ENCODE measurements at places on chromosomes 16 and 17.

GRCh38 chr17:4944163-4944553 lies 4.1 kb downstream of the RNF167 start:
- no peak overlapping the region for H3K27ac ChIP-seq
- H3K36me3 ChIP-seq: peaks cover 40% of the 10 kb centered on the region
- H3K4me1 ChIP-seq: peaks cover 3% of the 10 kb centered on the region
- DNase-seq: no peak
- H3K27me3 ChIP-seq: no peaks in the 10 kb centered on the region

- DNase-seq: no peak
- no peak overlapping the region for H3K27ac ChIP-seq
- no peaks in the 10 kb centered on the region for H3K27me3 ChIP-seq
- no peaks in the 10 kb centered on the region for H3K36me3 ChIP-seq
- no peaks in the 10 kb centered on the region for H3K4me1 ChIP-seq
These were observed 72.4 kb downstream of the PGS1 start for GRCh38 chr17:78450696-78451345.

DNA sequence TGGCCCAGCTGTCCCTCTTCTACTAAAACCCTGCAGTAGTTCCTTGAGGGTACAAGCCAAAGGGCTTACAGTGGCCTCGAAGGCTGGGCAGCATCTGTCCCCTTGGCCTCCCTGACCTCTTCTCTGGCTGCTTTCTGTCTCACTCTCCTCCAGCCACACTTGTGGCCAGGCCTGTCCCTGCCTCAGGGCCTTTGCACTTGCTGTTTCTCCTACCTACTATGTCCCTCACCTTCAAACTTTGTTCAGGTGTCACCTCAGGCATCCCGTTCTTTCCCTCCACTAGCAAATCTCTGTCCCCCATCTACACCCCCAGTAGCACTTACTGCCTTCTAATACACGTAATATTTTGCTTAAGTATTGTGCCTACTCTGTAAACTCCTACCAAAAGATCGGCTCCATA lies 6.0 kb downstream of the ABCC1 start:
- H3K27me3 ChIP-seq: no peaks in the 10 kb centered on the region
- no peak overlapping the region for H3K27ac ChIP-seq
- no peaks in the 10 kb centered on the region for H3K36me3 ChIP-seq
- no peak for DNase-seq

- no peaks in the 10 kb centered on the region for H3K27me3 ChIP-seq
- peaks cover 7% of the 10 kb centered on the region for H3K36me3 ChIP-seq
- no peak for DNase-seq
- no peak overlapping the region for H3K27ac ChIP-seq
- H3K4me3 ChIP-seq: no peak overlapping the region
- H3K4me1 ChIP-seq: no peaks in the 10 kb centered on the region
These were observed 8.8 kb downstream of the CNTNAP1 start for GRCh38 chr17:42691021-42691545.

GRCh38 chr17:82815354-82815753 lies 24.5 kb downstream of the ZNF750 start:
- H3K4me1 ChIP-seq: no peaks in the 10 kb centered on the region
- no peaks in the 10 kb centered on the region for H3K27me3 ChIP-seq
- H3K4me3 ChIP-seq: no peak overlapping the region
- H3K36me3 ChIP-seq: peaks cover 38% of the 10 kb centered on the region

DNA sequence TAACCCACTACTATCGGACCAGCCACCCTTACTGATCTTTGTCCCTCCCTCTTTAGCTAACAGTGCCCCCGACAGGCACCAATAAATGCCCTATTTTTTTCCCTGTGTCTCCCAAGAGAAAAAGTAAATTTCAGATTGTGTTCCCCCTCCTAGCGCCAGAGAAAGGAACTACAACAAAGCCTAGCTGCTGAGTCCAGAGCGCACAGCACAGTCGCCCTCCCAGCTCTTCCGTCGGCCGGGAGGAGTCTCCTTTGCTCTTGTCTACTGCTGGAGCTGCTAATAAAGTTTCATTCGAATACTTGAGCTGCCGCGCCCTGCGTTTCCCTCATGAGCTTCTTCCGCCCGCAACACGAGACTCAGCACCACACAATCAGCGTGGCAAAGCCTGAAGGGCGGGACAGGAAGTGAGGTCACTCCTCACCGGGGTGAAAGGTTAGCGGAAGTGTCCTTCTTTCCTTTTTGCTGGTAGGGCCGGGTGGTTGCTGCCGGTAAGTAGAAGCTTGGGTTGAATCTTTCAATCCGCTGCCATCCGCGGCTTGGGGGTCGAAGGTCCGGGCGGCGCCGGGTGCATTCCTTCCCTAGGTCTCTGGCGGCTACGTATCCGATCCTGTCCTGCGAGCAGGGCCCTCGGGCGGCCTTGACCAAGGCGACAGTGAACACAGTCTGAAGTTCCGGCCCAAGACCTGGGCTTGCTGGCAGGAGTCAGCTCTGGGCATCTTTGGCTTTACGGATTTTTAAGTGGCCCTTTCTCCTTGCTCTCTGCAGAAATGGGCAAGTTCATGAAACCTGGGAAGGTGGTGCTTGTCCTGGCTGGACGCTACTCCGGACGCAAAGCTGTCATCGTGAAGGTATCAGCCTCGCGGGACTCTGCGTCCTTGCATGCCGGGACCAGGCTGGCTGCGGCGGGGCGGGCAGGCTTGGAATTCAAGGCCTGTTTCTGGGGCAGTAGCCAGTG lies at the start of gene RPL27:
RPL27 (plus strand) TSS at position 436 of the 955 bp plus-strand sequence; CDS start at position 768, 332 bp downstream.
- peak; percentile 100 for DNase-seq
- H3K4me1 ChIP-seq: no peaks in the 10 kb centered on the region
- peak within 1 kb of the TSS; percentile 73 for H3K4me3 ChIP-seq
- peak within 1 kb of the TSS; percentile 93 for H3K27ac ChIP-seq
- no peaks in the 10 kb centered on the region for H3K27me3 ChIP-seq
- peaks cover 38% of the 10 kb centered on the region for H3K36me3 ChIP-seq

DNA sequence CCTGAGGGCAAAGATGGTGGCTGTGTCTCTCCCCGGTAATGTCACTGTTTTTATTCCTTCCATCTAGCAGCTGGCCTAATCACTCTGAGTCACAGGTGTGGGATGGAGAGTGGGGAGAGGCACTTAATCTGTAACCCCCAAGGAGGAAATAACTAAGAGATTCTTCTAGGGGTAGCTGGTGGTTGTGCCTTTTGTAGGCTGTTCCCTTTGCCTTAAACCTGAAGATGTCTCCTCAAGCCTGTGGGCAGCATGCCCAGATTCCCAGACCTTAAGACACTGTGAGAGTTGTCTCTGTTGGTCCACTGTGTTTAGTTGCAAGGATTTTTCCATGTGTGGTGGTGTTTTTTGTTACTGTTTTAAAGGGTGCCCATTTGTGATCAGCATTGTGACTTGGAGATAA lies 5.5 kb upstream of the RAPGEFL1 start:
- H3K4me1 ChIP-seq: peaks cover 4% of the 10 kb centered on the region
- no peak overlapping the region for H3K27ac ChIP-seq
- no peak overlapping the region for H3K4me3 ChIP-seq
- H3K36me3 ChIP-seq: peaks cover 58% of the 10 kb centered on the region

DNA sequence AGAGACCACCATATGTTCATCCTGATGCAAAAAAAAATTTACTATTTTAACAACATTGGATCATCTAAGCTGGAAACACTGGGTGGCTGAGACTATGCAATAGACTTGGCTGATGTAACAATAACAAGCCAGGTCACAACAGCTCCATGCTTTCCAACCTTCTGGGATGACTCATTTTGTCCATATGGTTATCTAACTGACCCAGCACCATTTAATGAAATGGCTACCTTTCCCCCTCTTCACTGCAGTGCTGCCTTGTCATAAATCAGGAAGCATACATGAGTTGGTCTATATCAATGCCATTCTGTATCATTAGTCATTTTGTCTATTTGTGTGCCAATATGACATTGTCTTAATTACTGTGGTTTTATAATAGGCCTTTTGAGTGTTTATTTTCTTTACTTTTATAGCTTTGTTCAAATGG lies 217.6 kb upstream of the KCNJ16 start:
- H3K36me3 ChIP-seq: no peaks in the 10 kb centered on the region
- DNase-seq: no peak
- H3K4me3 ChIP-seq: no peak overlapping the region
- H3K27me3 ChIP-seq: no peaks in the 10 kb centered on the region
- H3K27ac ChIP-seq: no peak overlapping the region
- H3K4me1 ChIP-seq: no peaks in the 10 kb centered on the region

GRCh38 chr17:17917394-17917793 lies 54.8 kb downstream of the TOM1L2 start:
- H3K4me3 ChIP-seq: no peak overlapping the region
- H3K27ac ChIP-seq: no peak overlapping the region
- no peak for DNase-seq
- H3K4me1 ChIP-seq: no peaks in the 10 kb centered on the region
- H3K36me3 ChIP-seq: no peaks in the 10 kb centered on the region
- no peaks in the 10 kb centered on the region for H3K27me3 ChIP-seq

GRCh38 chr16:78597809-78598570 lies 498.5 kb downstream of the WWOX start:
- no peak overlapping the region for H3K4me3 ChIP-seq
- no peak overlapping the region for H3K27ac ChIP-seq
- no peaks in the 10 kb centered on the region for H3K4me1 ChIP-seq
- no peak for DNase-seq
- no peaks in the 10 kb centered on the region for H3K27me3 ChIP-seq
- no peaks in the 10 kb centered on the region for H3K36me3 ChIP-seq

- DNase-seq: no peak
- H3K4me3 ChIP-seq: no peak overlapping the region
- H3K36me3 ChIP-seq: no peaks in the 10 kb centered on the region
- no peak overlapping the region for H3K27ac ChIP-seq
- no peaks in the 10 kb centered on the region for H3K27me3 ChIP-seq
- H3K4me1 ChIP-seq: no peaks in the 10 kb centered on the region
These were observed 42.1 kb downstream of the SLFN5 start for GRCh38 chr17:35284955-35285354.

- H3K27me3 ChIP-seq: no peaks in the 10 kb centered on the region
- H3K27ac ChIP-seq: no peak overlapping the region
- DNase-seq: no peak
These were observed 61.2 kb upstream of the HSBP1 start for GRCh38 chr16:83746611-83747010.

- DNase-seq: no peak
- no peaks in the 10 kb centered on the region for H3K27me3 ChIP-seq
- H3K4me3 ChIP-seq: peak overlapping the region; percentile 51
- no peaks in the 10 kb centered on the region for H3K36me3 ChIP-seq
- H3K27ac ChIP-seq: no peak overlapping the region
These were observed 1.8 kb upstream of the ENPP7 start for GRCh38 chr17:79728908-79729471.

DNA sequence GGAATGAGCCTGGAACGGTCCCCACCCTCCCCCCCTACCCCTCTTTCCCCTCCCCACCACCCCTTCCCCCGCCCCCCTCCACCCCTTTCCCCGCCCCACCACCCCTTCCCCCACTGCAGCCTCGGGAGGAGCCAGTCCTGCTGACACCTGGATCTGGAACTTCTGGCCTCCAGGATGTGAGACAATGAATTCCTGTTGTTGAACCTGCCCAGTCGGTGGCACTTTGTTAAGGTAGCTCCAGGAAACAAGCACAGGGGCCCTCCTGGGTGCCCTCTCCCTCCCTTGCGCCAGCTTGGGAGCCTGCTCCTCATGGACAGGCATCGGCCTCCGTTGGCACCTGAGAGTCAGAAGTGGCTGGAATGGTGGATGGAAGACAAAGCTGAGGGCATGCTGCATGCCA lies 152.4 kb upstream of the FOXF1 start:
- DNase-seq: no peak
- H3K36me3 ChIP-seq: no peaks in the 10 kb centered on the region
- H3K4me3 ChIP-seq: no peak overlapping the region
- no peaks in the 10 kb centered on the region for H3K4me1 ChIP-seq
- H3K27ac ChIP-seq: no peak overlapping the region

- no peaks in the 10 kb centered on the region for H3K4me1 ChIP-seq
- peaks cover 13% of the 10 kb centered on the region for H3K36me3 ChIP-seq
- no peak overlapping the region for H3K27ac ChIP-seq
These were observed 397.5 kb downstream of the CPPED1 start for GRCh38 chr16:12406158-12406557.

DNA sequence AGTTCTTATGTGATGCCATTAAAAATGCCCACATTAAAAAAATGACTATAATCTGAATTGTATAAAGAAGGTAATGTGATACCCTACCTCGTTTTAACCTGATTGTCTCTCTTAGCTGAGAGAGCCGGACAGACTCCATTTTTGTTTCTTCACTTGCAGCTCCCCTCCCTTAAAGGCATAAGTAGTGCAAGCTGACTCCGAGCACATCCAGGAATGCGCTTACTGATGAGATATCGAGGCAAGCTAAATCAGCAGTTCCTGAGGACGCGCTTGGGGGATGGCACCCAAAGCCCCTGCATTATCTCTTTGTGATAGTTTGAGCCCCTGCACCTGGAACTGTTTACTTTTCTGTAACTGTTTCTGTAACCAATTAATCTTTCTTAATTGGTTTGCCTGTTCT lies 6.3 kb downstream of the KRT24 start:
- no peaks in the 10 kb centered on the region for H3K27me3 ChIP-seq
- H3K4me1 ChIP-seq: no peaks in the 10 kb centered on the region
- no peak for DNase-seq
- no peak overlapping the region for H3K27ac ChIP-seq
- no peak overlapping the region for H3K4me3 ChIP-seq
- no peaks in the 10 kb centered on the region for H3K36me3 ChIP-seq

GRCh38 chr17:64972611-64973010 lies 53.3 kb upstream of the LRRC37A3 start:
- H3K36me3 ChIP-seq: peaks cover 12% of the 10 kb centered on the region
- H3K27ac ChIP-seq: no peak overlapping the region
- DNase-seq: no peak
- no peak overlapping the region for H3K4me3 ChIP-seq
- peaks cover 18% of the 10 kb centered on the region for H3K4me1 ChIP-seq
- H3K27me3 ChIP-seq: no peaks in the 10 kb centered on the region

GRCh38 chr16:66844342-66845079 lies at the start of gene CA7:
Gene CA7 (plus strand): TSS chr16:66844414. CDS start chr16:66844488, 74 bp downstream.
- peak within 1 kb of the TSS; percentile 13 for H3K4me3 ChIP-seq
- no peaks in the 10 kb centered on the region for H3K27me3 ChIP-seq
- no peak within 1 kb of the TSS for H3K27ac ChIP-seq
- no peak for DNase-seq
- H3K36me3 ChIP-seq: no peaks in the 10 kb centered on the region

DNA sequence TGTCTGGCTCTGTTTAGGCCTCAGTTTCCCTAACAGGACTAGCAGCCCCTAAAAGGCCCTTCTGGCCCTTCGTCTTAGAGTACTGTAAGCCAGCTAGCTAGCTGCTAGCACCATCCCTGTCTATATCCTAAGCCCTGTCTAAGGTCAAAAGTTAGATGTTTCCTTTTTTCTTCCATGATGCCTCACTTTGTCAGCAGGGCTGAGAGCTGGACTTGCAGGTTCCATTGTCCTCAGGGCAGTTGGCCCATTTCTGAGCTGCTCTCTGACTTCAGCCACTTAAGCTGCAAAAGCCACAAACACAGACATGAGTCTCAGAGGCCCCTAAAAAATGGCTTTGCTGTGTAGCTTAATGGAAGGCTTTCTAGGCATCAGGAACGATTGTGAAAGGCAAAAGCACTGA lies 187.7 kb downstream of the CBLN1 start:
- H3K36me3 ChIP-seq: no peaks in the 10 kb centered on the region
- H3K27me3 ChIP-seq: no peaks in the 10 kb centered on the region
- H3K27ac ChIP-seq: no peak overlapping the region
- DNase-seq: no peak
- H3K4me3 ChIP-seq: no peak overlapping the region

Measured in right atrium auricular region (tissue), 2 donors.